Kasumi-1 (cell line): ENCODE measurements at places on chromosomes 3 and 15.

- no peak for DNase-seq
Observed at GRCh38 chr15:38520035-38520434, 44.6 kb downstream of the RASGRP1 start.

GRCh38 chr3:158727206-158728060 is 4.8 kb downstream of the RARRES1 start:
- peak; percentile 86 for DNase-seq

GRCh38 chr15:78090422-78091063 is 1.8 kb upstream of the SH2D7 start:
- no peak for DNase-seq

- DNase-seq: no peak
Observed at GRCh38 chr3:24545887-24546286, 51.2 kb upstream of the THRB start.

GRCh38 chr15:42193383-42193782 is 14.7 kb downstream of the VPS39 start:
- no peak for DNase-seq
